Activated CD8-positive, alpha-beta memory T cell treated with anti-CD3 and anti-CD28 coated beads for 48 hours (primary cell): ENCODE measurements at places on chromosomes 2 and 18.

DNA sequence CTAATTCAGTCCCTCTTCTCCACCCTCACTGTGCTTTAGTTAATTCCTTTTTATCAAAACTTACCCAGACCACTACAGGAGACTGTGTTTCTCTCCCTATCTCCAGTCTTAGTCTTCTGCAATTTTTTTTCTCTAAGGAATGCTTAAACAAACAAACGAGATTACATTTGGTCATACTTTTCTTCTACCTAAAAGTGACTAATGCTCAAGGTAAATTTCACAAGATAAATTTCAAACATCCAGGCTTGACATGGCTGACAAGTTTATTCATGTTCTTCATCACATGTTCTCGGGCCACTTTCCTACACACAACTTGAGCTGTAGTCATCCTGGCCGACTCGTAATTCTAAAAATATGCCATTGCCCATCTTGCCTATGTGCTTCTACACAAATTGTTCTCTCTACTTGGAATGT, 23.2 kb upstream of the ACSL3 start:
- DNase-seq = no peak

DNA sequence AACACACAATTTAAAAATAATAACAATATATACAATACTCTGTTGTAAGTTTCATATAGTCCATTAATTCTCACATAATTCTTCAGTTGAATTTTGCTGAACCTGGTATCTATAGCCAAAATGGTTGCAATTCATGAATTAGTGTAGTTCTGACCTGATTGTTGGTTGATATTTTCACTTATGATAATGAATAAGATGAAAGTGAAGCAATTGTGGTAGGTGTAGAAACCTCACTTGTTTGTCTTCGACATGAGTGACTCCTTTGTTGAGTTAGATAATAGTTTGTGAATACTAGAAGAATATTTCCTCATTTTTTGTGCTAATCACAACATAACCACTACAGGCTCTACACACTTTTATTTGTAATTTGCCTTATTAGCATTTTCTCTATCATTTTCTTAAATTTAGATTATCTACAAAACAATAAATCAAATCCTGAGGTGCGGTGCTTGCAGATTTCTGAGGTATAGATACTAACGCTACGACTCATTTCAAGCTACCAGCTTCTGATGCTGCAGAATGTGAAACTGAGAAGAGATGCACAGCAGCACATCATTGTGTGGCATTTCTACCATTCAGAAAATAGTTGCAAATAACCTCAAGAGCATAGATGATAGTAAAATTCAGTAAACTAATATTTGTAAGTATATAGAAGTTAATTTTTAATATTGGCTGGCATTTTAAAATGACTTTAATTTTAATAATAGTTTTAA, 117.9 kb downstream of the KCNH7 start:
- no peak for DNase-seq

- DNase-seq = no peak
Measured at GRCh38 chr2:53944542-53944941, 26.3 kb downstream of the PSME4 start.

- no peak for DNase-seq
Measured at GRCh38 chr2:406876-407275, 119.0 kb upstream of the ALKAL2 start.

DNA sequence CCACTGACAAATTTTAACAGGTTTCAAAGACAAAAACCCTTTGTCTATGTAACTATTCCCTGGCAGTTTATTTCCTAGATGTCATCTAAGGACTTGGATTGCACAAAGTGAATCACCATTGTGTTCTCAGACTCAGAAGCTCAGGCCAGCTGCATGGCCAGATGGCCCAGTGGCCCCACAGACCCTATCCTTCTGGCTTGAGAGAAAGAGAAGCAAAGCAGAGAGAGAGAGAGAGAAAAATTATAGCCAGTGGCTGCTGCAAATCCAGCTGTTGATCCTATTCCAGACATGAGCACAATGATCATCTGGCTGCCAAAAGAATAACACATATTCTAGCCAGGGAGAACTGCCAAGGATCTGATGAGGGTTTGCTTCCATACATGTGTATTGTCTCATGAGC, 25.8 kb downstream of the CTLA4 start:
- DNase-seq = no peak

- no peak for DNase-seq
Measured at GRCh38 chr2:167943897-167944296, 303.5 kb downstream of the STK39 start.

DNA sequence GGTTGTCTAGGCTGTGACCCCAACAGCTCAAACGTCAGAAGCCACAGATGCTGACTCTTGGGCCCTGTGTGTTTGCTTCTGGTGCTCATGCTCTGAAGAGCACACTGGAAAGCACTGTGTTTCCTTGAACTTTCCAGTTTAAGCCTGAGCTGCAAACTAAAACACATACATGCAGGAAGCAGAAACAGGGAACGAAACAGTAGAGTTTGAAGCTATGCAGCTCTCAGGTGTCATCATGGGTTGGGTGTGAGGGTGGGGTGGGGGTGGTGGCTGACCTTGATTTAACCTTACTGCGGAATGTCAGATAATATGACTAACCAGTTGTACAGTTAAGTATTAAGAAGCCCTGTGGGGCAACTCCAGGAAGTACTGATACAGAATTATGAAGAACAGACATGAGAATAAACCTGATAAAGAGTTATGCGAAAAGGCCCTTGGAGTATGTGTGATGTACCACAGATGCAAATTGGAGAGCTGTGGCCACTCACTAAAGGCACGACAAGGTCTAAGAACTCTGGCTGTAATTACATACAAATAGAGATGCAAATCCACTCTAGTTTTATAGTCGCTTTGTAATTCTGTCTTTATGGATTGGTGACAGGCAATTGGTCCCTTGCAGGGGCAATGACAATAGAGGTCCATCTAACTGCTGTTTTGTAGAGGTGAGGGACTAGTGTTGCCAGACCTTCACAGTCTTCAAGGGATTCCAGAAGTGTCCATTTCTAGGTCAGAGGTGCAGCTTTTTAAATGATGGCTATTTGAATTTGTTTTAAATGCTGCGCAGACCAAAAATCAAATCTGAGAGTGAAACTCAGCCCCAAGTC, 273.1 kb downstream of the NAPG start:
- DNase-seq = no peak

DNA sequence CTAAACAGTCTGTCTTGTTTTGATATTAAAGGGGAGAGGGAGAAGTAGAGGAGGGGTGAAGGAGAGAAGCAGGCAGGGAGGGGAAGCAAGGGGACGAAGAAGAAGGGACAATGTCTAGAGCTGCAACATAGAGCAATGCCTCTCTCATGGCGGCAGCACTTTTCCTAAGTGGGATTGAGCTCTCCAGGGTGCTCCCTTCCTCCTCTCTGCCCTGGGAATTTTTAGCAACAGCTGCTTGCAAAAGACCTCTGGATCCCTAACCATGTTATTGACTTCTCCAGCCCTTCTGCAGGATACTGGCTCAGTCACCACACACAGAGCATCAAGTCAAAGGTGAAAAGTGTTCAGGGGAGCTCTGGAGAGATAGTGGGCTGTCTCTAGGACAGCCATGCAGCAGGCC, 734.9 kb downstream of the EPHA4 start:
- no peak for DNase-seq

- no peak for DNase-seq
Measured at GRCh38 chr2:134623796-134624195, 95.0 kb downstream of the TMEM163 start.

- no peak for DNase-seq
Measured at GRCh38 chr2:120684289-120685065, 51.2 kb upstream of the GLI2 start.

GRCh38 chr2:133333181-133333580, 235.1 kb downstream of the NCKAP5 start:
- DNase-seq = no peak

DNA sequence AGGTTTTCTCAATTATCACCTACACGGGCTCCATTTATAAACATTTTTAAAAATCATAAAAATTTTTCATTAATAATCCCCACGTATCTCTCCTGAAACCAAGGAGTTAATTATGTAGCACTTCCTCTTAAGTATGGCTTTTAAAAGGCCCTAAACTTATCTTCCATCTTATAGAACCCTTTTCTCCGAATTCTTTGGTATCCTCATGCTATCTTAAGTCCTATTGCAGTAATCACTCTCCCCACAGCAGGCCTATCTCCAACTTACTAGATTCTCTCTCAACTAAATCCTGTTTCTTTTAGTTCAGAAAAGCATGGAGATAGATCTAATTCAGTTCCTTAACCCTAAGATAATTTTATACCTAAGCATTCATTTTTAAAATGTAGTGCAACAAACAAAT, 26.2 kb downstream of the RPRD1A start:
- no peak for DNase-seq

DNA sequence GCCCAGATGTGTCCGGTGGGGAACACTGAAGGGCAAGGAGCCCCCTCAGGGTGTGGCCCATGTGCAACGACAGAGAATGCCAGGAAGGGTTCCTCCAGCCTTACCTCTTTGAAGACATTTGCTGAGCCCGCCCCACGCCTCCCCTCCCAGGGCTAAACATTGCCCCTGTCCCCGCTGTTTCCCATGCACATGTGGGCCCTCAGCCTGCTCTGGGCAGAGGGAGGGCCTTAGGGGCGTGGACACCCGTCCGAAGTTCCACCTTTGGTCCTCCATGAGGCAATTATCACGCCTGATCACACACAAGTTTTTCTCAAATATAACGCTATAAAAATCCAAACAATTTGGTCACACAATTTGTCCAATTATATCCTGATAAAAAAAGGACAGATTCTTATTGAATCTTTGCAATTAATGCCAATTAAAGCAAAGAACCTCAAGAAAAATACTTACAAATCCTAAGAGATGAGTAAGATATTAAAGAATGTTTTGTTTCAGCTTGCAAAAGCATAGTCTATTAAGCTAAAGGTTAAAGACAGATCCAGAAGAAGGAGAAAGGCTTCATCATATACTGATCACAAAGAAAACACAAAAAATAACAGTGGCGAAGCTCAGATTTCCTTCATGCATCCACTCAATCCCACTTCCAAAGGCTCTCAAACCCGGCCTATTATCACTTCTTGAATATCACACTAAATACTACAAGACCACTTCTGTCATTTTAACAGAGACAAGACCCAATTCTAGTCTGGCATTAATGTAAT, 55.2 kb upstream of the LDLRAD4 start:
- no peak for DNase-seq

DNA sequence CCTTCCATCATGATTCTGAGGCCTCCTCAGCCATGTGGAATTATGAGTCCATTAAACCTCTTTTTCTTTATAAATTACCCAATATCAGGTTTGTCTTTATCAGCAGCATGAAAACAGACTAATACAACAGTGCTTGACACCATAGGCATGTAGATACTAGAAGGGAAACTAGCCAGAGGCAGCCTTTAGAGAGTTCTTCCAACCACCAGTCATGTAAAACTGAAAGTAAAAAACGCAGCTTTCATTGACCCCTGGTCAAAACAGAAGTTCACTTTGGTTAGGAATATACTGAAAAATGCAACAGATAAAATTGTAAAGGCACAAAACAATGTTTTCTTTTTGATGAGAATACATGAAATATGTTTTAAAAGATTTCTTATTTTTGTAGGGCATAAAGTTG, 122.8 kb upstream of the L3MBTL4 start:
- no peak for DNase-seq

GRCh38 chr2:235406430-235406829, 87.4 kb upstream of the AGAP1 start:
- no peak for DNase-seq

DNA sequence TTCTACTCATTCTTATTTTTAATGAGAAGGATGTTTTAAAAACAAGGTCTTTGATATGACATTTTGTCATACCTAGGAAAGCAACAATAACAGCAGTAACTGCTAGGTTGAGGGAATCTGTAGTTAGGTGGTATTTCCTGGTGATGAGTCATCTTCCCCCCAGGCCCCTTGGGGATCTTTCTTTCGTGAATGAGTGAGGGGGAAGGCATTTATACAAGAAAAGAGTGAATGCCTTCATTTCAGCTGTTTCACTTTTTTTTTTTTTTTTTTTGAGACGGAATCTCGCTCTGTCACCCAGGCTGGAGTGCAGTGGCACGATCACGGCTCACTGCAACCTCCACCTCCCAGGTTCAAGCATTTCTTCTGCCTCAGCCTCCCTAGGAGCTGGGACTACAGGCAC, 108.6 kb downstream of the MAP4K4 start:
- DNase-seq = no peak

DNA sequence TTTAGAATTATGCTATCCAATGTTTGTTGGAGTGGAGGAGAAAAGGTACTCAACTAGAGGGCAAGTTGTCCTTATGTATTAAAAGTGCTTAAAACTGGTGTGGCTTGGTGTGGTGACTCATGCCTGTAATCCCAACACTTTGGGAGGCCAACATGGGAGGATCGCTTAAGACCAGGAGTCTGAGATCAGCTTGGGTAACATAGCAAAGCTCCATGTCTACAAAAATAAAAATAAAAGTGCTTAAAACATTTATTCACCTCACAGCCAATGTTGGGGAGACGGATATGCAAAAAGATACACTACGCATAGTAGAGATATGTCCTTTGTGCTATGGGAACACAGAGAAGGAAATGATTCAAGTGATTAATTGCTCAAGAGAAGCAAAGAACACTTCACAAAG, 19.3 kb upstream of the TNFAIP6 start:
- DNase-seq = no peak

GRCh38 chr18:59232309-59233016, 12.5 kb downstream of the GRP start:
- no peak for DNase-seq

DNA sequence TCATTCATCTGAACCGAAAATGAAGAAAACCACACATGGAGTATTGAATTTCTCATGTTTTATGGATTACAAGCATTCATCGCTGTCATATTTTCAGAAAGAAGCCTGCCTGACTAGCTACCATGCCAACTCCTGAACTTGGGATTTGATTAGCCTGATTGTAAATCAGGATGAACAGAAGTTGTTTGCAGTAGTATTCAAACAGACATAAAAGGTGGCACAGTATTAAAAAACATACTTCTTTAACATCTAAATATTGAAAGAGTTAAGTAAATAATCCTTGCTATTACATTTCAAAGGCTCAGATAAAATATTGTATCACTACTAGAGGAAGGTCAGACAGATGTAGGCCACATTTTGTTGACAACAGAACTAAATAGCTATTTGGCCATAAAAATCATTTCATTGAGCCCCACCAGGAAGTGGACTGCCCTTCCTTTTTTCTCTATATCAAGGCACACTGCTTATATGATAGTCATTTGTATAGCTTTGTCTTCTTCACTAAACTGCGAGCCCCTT, 21.6 kb downstream of the SLC38A11 start:
- no peak for DNase-seq

- no peak for DNase-seq
Measured at GRCh38 chr2:1848599-1848995, 104.3 kb upstream of the PXDN start.

- no peak for DNase-seq
Measured at GRCh38 chr2:224927646-224928173, 114.6 kb downstream of the DOCK10 start.
